ENCODE measurements at places on chromosomes 3 and 15.
A peak's percentile ranks its signal among the peaks of the same experiment; 100 is the strongest.

GRCh38 chr15:76107169-76107568 is 47.4 kb downstream of the TMEM266 start:
- no peak for DNase-seq

- DNase-seq, result no peak
These were observed 12.0 kb downstream of the CMTM7 start for GRCh38 chr3:32403663-32404062.

GRCh38 chr3:135097276-135097946 is 302.4 kb downstream of the EPHB1 start:
- no peak for DNase-seq

DNA sequence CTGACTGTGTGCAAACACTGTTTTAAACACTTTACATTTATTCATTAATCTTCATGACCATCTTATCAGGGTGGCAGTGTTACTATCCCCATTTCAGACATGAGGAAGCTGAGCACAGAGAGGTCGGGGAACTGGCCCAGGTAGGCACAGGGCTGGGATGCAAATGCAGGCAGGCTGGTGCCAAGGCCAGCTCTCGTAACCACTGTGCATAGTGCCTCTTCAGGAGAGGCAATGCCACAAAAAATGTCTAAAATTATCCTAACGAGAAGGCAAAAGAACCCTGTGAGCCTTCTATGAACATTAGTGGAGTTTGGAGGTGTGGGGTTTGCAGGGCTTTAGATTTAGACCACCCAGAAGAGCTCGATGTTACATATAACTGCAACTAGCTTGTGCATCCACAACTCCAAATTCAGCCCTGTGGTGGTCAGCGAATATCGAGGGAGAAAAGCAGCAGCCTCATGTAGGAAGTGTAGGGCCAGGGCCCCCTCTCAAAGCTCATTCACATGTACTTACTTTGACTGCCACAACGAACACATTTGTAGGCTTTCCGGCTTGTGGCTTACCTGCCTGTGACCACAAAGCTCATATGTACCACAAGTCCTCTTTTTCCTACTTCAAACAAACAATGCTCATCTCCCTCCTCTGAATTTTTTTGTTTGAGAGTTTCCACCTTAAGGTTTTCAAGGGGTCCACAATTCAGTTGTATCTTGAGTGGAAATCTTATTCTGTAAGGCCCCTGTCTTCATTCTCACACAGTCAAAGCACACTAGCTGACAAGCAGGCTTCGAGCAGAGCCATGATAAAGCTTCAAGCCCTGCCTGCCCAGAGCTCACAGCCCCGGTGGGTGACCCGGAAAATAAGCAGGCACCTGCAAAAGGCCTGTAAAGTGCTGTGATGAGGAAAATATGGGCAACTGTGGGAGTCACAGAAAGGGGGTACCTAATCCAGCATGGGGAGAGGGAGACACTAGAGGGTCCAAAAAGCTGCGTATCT is 722.9 kb upstream of the CFAP20DC start:
- DNase-seq, result no peak

DNA sequence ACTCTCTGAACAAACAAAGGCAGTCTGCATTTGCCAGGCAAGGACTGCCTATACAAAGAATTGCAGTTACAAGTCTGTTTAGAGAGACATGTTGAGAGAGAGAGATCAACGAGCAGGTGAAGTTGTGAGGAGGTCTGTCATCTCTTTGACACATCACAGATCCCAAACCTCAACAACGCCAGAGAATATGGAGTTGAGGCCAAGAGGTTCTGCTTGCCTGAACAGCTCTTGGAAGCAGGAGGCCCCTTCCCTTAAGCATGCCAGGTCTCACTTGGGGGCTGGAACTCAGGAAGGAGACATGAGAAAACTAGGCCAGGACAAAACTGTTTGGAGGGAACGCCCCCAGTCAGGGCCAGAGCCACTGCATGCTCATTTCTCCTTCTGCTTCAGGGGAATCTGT is 22.3 kb upstream of the MUSTN1 start:
- no peak for DNase-seq

GRCh38 chr3:194112120-194113106 is 23.5 kb upstream of the HES1 start:
- no peak for DNase-seq

GRCh38 chr15:45363801-45364200 is 14.5 kb downstream of the GATM start:
- DNase-seq, result no peak

DNA sequence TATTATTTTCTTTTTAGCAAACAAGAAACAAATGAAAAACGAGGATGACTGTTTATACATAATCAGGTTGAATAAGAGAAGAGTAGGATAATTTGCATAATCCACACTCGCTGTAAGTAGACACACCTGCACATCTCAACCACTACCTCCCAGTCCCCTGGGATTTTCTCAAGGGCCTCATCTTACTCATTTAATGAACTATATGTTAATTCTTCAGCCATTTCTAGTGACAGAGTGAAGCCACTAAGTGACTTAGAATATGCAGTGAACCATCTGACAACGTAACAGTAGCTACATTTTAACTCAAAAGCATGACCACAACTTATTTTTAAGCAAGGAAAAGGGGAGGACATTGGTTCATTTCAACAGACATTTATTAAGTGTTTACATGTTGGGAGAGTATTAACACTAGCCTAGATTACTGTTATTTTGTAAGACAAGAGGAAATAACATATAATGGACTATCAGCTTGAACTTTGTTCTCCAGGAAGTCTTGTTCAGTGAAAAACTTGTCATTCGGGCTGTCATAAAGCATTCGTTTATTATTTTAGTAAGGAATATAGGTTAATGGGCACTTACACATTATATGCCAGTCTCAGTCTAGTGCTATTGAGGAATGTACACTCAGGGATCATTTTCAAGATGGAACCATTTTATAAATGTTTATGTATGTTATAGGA is 173.0 kb upstream of the ROBO2 start:
- no peak for DNase-seq

- no peak for DNase-seq
These were observed 185.8 kb upstream of the TTC14 start for GRCh38 chr3:180416111-180416594.

GRCh38 chr3:39937315-39937714 is 127.9 kb downstream of the MYRIP start:
- DNase-seq, result no peak

- no peak for DNase-seq
These were observed 387.9 kb downstream of the ZIC1 start for GRCh38 chr3:147797095-147797494.

GRCh38 chr3:26840272-26840870 is 217.8 kb downstream of the LRRC3B start:
- DNase-seq, result no peak

GRCh38 chr3:81782585-81782984 is 21.1 kb upstream of the GBE1 start:
- DNase-seq, result no peak

- no peak for DNase-seq
These were observed 18.0 kb downstream of the SPPL2A start for GRCh38 chr15:50747523-50747922.

DNA sequence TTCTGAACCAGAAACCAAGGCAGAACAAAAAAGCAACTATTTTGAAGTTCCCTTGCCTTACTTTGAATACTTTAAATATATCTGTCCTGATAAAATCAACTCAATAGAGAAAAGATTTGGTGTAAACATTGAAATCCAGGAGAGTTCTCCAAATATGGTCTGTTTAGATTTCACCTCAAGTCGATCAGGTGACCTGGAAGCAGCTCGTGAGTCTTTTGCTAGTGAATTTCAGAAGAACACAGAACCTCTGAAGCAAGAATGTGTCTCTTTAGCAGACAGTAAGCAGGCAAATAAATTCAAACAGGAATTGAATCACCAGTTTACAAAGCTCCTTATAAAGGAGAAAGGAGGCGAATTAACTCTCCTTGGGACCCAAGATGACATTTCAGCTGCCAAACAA is 4.6 kb downstream of the DTX3L start:
- no peak for DNase-seq

DNA sequence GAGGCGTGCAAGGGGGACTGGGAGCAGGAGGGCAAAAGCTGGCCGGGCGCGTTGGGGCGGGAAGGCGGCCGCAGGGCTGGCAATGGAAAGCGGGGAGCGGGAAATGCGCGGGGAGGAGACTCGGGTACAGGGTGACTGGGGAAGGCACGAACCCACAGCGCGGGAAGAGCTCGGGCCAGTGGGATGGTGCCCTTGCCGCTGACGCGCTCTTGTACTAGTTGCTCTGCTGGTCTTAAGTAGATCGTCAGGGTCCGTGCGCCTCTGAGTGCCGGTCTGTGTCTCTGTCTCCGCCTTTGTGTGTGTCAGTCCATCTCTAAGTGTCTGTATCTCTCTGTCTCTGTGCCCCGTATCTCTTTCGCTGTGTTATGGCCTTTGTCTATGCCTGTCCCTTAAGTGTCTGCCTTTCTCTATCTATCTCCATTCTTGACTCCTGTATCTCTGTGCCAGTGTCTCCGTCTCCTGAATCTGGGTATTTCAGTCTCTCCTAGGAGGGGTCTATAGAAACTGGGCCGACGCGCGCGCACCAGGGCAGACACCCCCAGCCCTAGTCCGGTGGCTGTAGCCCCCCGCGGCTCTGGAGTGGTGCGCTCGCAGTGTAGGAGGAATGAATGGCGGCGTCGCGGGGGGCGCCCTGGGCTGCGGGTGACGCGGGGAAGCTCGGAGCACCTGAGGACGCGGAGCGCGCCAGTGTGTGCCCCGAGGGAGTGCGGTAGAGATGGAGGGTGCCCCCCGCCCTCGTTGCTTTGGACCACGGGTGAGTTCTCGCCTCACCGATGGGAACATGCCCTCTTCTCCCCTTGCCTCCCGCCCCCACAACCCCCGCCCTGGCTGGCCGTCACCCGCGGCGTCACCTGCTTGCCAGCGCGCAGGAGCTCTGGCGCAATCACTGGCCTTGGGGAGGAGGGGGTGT is 756 bp upstream of the CAMK2N2 start:
- peak; percentile 51 for DNase-seq

- no peak for DNase-seq
These were observed 39.8 kb downstream of the MUC20 start for GRCh38 chr3:195760345-195761122.

- DNase-seq, result no peak
These were observed 139.1 kb downstream of the TLE3 start for GRCh38 chr15:69958496-69959084.

DNA sequence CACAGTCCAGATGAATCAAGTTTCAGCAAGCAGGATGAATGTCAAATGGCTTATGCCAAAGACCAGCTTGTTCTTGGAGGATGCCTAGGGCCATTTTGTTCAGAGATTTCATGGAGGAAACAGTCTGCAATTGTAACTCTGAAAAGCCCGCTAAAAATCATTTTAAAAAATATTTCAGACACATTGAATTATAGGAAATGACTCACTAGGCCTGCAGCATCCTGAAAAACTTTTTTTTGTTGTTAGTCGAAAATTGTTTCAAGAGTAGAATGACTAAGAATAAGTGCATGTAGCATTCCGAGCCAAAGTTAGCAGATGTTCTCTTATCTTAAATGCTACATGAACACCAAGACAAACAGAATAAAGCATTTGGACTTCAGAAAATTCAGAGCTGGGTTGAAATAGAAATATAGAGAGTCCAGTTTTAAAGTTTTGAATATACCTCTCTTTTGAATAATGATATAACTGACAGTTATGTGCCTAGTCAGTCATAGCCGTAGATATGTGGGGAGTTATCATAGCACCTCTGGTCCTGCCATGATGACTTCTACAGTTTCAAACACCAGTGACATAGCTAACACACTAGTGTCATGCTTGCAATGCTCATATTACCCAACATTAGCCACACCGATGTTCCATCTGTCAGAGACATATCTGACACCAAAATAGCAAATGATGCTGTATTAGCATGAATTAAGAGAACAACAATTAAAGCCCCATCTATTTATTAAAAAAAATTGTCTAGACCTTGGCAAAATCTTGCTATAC is 1462.8 kb upstream of the GBE1 start:
- no peak for DNase-seq

GRCh38 chr15:57440167-57440566 is 63.9 kb downstream of the CGNL1 start:
- DNase-seq, result no peak

DNA sequence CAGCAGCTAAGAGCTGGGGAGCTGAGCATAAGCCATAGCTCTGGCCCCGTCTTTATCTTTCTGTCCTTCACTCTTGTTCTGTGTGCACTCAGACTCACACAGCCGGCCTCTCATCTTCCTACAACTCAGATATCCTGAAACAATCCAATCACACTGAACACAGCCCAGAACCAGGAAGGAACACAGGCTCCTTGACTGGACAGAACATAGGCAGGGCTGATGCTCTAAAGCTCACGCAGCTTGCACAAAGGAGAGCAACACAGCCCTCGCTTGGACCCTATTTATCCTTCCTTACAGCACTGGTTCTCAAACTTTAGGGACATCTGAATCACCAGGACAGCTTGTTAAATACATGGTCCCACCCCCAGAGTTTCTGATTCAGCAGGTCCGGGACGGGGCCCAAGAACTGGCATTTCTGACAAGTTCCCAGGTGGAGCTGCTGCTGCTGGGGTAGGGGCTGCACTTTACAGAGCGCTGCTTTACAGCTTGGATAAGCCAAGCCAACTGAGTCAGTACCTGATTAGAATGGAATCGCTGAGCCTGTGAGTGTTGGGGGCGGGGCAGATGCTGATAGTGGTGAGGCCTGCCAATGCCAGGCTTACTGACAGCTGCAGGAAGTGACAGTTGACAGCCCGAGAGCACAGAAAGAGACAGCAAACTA is 65.1 kb downstream of the MRPL46 start:
- DNase-seq, result no peak

- no peak for DNase-seq
These were observed 9.0 kb upstream of the COPG1 start for GRCh38 chr3:129240436-129240835.

GRCh38 chr15:75673426-75674235 is 25.9 kb downstream of the SNX33 start:
- peak; percentile 89 for DNase-seq

- peak; percentile 27 for DNase-seq
These were observed at the start of gene DCLK3 for GRCh38 chr3:36763850-36764703. Gene DCLK3, minus strand, starts transcription at chr3:36764553. Its CDS starts 290 bp downstream, at chr3:36764263.

DNA sequence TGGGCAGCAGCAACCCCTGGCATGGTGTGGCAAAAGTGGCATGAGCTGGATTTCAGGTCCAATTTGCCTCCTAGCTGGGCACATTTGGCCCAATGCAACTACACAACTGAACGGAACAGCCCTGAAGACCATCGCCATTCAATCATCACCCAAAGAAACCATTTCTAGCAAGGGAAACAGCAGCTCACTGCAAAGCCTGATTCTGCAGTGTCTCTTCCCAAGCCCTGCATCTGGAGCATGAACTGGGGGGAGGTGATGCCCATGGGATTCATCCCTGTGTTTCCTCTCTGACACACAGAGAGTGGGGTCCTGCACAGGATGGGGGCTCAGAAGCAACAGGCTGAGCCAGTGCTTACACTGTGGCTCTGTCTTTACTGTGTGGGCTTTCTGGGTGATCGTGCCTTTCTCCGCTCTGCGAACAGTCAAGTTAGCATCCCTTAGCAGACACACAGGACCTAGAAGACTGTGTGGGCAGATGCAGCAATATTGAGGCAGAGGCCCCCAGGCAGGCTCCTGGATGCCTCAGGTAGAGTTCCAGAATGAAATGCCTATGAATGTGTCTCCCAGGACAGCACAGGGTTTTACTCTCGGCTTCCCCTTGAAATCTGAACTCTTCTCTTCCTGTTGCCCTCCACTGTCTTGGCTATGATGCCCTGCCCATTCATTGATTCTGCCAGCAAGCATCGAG is 91.1 kb upstream of the ALDH1A3 start:
- DNase-seq, result no peak

GRCh38 chr3:152628496-152628895 is 206.4 kb upstream of the P2RY1 start:
- no peak for DNase-seq

All from GM03348 (cell line).